ENCODE measurements at places on chromosomes 12 and 14. TPM values are rescaled to one million over a fixed set of nuclear protein-coding genes. Genes with fewer than 3 reads are reported as not detected.
A peak's percentile ranks its signal among the peaks of the same experiment; 100 is the strongest.

GRCh38 chr14:35741345-35742031 is 67.6 kb downstream of the RALGAPA1 start:
- no peak overlapping the region for H3K27ac ChIP-seq
- no peak overlapping the region for H3K4me3 ChIP-seq
- no peaks in the 10 kb centered on the region for H3K27me3 ChIP-seq
- peaks cover 22% of the 10 kb centered on the region for H3K36me3 ChIP-seq
- H3K4me1 ChIP-seq = no peaks in the 10 kb centered on the region

DNA sequence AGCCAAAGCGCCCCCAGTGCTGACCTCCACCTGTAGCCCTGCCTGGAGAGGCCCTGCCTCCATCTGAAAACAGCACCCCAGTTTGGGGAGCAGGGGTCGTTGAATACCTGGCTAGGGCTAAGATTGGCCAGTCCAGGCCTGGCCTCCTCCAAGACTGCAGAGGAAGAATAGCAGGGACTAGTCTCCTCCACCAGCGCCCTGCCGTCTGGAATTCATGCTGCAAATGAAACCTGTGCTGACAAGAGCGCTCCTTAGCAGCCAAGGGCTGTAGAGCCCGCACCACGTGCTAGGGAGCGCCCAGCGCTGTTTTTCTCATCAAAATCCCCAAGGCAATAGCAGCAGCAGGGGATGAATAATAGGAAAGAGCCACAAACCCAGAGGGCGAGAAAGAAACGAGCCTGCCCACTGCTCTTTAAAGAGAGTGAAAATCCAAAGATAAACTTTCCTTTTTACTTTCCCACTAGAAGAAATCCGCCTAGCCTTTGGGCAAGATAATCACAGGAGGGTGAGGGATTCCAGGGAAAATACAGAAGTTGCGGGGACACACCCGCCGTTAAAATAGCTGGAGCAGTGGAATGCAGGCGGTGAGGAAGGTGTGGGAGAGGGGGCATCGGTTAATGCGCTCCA is 3.3 kb downstream of the COL2A1 start:
- peaks cover 50% of the 10 kb centered on the region for H3K4me1 ChIP-seq
- H3K4me3 ChIP-seq = peak overlapping the region; percentile 44
- H3K36me3 ChIP-seq = no peaks in the 10 kb centered on the region
- no peak overlapping the region for H3K27ac ChIP-seq
- peaks cover 26% of the 10 kb centered on the region for H3K27me3 ChIP-seq

DNA sequence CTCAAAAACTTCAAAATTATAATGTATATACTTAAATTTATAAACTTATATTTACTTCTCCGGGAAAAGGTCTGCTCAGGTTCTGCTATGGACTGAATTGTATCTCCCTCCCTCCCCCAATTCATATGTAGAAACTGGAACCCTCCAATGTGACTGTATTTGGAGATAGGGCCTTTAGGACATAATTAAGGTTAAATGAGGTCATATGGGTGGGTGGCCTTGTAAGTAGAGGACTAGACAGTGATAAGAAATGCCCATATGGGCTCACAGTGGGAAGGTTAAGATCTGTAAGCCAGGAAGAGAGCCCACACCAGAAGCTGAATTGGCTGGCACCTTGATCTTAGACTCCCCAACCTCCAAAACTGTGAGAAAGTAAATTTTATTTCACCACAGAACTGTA is 84.5 kb downstream of the TAOK3 start:
- no peaks in the 10 kb centered on the region for H3K27me3 ChIP-seq
- H3K4me1 ChIP-seq = no peaks in the 10 kb centered on the region
- DNase-seq = no peak

DNA sequence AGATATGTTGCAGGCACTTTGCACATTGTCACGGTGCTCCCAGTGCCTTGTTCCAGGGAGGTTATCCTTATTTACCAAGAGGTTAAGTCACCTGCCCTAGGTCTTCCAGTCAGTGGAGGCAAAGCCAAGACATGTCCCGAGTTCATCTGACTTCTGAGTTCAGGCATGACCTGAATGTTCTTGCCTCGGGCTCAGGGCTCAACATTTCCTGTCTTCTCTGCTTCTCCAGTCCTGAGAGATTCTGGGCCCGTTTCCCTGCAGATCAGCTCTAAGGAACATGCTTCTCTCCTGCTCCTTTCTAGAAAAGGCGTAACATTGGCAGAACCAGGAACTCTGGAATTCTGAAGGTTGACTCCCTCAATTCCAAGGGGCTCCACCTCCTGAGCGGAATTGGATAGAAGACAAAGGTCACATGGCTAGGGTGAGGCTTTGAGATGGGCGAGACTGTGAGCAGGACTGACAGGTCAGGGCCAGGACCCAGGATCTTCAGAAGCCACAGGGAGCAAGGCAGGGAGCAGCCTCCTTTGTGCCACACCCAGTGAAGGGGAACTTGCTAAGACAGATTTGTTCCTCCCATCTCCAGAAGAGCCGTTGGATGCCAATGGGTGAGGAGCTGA is 19.9 kb downstream of the BDKRB2 start:
- DNase-seq = no peak
- H3K27me3 ChIP-seq = no peaks in the 10 kb centered on the region
- no peaks in the 10 kb centered on the region for H3K4me1 ChIP-seq
- no peaks in the 10 kb centered on the region for H3K36me3 ChIP-seq
- no peak overlapping the region for H3K4me3 ChIP-seq

GRCh38 chr14:37900561-37900960 is 305.1 kb downstream of the TTC6 start:
- DNase-seq = no peak
- H3K27me3 ChIP-seq = no peaks in the 10 kb centered on the region
- H3K4me3 ChIP-seq = no peak overlapping the region

DNA sequence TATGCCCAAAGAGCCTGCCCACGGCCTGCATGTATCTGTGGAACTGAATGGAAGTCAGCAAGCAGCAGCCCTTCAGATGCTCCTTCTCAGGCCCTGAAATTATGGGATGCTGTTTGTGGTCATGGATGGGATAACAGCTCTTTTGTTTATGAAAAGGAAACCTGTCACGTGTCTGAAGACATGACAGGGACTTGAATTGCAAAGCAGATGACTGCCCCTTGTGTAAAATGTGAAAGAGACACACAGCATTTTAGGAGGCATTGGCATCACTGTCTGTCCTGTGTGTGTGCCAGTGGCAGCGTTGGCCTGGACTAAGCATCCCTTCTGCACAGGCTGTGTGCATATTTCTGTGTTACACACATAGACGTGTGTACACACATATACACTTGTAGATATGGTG is 192.1 kb downstream of the VRK1 start:
- H3K27me3 ChIP-seq = no peaks in the 10 kb centered on the region
- H3K36me3 ChIP-seq = no peaks in the 10 kb centered on the region
- no peak for DNase-seq
- no peaks in the 10 kb centered on the region for H3K4me1 ChIP-seq
- no peak overlapping the region for H3K4me3 ChIP-seq

BATF gene
- total RNA-seq = 6.2 TPM

KRT72 gene
- total RNA-seq = not detected

Data from right atrium auricular region (tissue), 2 donors.